ENCODE measurements at places on chromosomes 12 and 14. TPM values are rescaled to one million over a fixed set of nuclear protein-coding genes. Genes with fewer than 3 reads are reported as not detected.

DNA sequence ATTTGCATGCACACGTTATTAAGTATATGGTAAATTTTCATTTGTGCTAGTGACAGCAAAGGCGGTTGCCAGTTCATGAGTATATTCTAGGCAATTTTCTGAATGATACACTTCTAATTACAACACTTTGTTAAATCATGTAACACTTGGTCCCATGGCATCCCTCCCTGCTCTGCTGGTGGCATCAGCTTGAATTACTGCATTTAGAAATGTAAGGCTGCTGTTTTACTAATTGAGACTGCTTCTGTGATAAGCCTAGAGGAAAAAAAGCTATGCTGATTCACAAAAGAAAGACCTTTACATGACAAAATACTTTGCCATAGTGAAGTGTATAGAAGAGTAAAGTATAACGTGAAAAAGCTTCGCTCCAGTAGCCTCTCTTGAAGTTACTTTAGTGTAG is 636.1 kb downstream of the KCNH5 start:
- DNase-seq, result no peak

GRCh38 chr14:66119606-66120231 is 366.5 kb upstream of the CCDC196 start:
- no peak for DNase-seq

DNA sequence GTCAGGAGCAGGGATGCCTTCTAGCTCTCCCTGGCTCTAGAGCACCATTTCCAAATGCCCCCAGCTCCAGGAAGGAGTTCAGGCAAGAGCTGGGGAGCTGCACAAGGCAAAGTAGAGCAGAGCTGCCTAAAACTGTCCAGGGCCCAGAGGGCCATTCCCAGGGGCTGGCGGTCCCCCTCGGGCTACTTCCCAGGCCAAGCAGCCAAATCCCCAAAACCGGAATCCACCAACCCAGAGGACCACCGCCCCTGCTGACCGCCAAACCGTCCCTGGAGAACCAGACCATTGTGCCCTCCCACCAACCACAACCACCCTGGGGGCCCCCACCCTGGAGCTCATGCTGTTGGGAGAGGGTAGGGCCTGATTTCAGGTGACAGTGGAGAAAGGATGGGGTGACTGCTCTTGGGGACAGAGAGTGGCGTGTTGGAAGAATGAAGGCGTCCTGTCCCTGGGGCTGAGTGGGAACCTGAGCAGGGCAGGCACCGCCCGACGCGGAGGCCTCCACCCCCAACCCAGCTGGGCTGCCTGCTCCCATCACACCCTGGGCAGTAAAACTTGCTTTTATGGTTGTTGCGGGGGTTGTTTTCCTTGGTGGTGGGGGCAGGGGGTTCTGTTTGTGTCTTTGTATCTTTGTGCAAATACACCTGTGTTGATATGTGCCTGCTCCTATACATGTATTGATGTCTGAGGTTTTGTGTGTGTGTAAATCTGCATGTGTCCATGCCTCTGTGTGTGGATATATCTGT is 24.0 kb upstream of the KRT78 start:
- no peak for DNase-seq

DNA sequence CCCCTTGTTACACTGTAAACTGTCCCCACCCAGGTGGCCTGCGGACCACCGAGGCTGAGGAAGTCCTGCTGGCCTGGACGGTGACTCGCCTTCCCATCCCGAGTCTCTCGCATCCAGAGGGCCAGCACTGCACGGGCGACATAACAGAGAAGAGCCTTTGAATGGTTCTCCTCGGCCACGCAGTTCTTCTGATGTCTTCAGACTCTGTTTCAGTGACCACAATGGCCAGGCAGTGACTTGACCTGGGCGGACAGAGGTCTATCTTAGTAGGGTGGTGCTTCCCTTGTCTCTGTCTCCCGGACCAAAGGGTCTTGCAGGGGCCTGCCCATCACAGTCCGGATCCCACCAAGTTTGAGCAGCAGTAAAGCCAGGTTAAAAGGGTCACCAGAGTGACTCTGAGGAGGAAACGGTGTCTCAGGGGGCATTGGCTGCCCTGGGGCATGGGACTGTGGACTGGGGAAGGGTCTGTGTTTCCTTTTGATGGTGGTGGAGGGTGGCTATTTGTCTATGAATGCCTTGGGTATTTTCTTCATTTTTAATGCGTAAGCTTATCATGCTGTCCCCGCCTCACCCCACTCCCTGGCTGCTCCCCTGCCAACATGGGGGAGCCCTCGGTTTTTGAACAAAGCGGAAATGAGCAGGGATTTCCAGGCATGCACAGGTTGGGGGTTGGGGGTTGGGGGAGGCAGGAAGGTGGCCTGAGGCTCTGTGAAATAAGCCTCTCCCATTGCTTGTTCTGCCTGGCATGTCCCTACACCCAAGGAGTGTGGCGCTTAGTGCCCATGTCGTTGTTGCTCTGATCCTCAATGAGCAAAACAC is 10.3 kb downstream of the KRT85 start:
- DNase-seq, result no peak

The NID2 gene
- 41.3 TPM for total RNA-seq

The SAMD15 gene
- total RNA-seq, result 0.77 TPM

The LHX5 gene
- total RNA-seq, result not detected

DNA sequence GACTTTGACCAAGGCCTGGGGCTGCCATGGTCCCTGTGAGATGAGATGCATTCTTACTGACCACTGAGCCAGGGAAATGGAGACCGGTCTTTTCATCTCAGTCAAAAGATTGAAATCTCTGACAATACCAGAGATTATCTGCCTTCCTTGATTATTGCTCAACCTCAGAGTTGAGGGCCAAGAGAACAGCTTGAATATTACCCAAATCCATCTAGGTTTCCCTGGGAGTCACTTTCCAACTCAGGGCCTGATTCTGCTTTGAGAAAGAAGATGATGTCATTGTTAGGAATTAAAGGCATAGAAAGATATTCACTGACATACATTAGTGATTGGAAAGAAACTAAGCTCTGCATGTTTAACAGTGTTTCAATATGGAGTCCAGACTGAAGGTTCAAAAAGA is 515.9 kb upstream of the TBX3 start:
- DNase-seq, result no peak

DNA sequence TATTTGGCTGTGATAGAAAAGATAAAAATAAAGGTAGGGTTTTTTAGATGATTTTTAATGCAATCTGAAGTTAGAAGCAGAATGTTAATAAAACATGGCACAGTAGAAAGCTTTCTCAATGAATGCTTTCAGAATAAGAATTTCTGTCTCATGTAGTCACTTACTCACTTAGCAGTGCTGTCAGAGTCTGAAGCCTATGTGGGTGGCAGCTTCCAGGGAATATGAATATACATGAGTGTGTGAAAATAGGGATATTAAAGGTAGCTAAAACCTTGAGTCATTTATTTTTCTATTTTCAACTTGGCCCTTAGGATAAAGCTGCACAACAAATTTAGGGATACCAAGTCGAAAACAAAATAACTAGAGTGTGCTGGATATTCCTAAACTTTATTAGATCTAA is 427.9 kb downstream of the AEBP2 start:
- no peak for DNase-seq

GRCh38 chr14:104323551-104324175 is 185.3 kb downstream of the KIF26A start:
- no peak for DNase-seq

DNA sequence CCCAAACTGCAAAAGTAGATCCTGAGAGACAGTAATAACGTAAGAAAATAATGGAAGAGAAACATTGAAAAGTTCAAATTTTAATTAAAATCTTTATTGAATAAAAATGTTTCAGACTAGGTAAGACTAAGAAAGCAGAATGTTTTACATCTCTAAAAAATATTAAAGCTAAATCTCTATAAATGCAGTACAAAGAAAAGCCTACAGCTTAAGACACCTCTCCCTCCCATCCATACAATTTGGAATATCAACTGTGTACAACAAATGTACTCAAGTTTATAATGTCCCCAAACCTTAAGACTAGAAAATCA is 8.5 kb upstream of the CERS5 start:
- DNase-seq, result no peak

DNA sequence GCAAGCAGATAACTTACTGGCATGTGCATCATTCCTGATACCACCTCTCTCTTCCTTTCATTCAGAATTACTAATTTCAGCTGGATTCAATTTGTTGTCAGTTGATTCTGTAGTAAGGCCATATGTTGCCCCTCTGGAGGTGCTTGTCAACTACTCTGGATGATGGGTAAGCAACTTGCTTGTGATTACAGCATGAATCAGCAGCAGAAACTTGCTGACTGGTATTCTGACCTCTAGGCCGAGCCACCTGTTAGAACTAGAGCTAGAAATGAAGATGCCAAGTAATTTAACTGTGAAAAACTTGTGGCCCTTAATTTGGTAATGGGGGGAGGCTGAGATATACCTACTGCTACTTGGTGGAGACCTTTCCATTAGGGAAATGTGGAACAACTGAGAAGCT is 5.1 kb downstream of the RNF10 start:
- DNase-seq, result no peak

The TSPAN11 gene
- total RNA-seq, result 2.6 TPM

All from left ventricle myocardium superior (tissue), 1 donor.